RKO (cell line): ENCODE measurements at places on chromosomes 2 and 18.
A peak's percentile ranks its signal among the peaks of the same experiment; 100 is the strongest.

DNA sequence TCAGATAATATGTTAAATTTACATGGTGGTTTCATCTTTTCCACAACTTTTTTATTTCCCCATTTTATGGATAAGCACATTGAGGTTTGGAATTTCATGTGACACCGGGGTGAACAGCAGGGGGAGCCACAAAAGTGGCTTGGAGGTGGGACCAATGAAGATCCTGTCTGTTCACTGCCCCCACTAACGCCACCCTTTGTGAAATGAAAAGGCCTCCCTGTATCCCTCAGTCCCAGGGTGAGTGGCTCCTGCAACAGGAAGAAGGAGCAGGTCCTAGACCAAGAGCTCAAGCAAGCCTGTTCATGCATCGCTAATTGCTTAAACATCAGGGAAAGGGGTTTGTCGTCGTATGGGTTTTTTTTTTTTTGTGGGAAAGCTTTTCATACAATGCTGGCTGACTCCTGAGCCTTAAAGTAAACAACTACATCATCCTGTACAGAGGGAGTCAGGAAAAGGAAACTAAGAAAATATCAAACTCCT, 267.8 kb upstream of the EPAS1 start:
- no peak for DNase-seq

DNA sequence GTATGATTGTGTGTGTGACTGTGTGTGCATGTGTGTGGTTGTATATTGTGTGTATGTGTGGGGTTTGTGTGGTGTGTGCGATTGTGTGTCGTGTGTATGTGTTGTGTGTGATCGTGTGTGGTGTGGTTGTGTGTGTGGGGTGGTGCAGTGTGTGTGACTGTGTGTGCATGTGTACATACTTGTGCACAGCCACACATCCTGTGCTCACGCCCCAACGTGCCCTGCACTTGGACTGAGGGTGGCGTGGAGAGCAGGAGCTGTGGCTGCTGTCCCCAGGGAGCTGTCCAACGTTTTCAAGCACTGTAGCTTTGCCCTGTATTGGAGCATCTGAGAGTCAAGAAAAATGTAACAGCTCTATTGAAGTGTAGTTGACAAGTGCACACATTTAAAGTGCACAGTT, 243.2 kb upstream of the HDAC4 start:
- peak; percentile 46 for DNase-seq

DNA sequence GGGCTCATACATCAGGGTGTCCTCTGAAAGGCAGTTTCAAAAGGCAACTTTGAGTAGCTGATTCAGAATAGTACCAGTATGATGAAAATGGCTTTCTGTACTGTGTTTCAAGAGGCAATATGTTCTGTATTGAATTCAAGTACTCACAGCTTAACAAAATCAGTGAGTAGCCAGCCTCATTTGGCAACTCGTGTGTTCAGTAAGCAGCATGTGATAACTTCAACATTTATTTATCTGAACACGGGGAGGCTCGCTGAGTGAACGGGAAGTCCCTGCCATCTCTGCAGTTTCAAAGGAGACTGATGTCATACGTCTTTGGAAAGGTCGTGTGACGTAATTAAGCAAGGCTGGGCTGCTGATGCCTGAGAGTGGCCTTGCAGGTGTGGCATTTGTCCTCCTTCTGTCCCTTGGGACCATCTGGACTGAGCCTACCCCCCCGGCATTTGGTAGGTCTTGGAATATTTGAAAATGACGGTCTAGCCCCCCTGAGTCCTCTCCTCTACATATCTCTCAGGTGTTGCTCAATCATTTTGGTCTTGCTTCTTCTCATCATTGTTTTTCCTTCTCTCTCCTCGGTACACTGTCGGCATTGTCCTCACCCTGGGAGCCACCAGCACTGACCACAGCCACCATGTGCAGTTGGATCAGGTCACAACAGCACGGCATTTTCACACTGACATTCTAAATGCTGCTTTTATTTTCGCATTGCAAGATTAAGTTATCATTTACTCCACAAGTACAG, 62.8 kb downstream of the SMIM21 start:
- DNase-seq: no peak

- DNase-seq: peak; percentile 67
These were observed 127.6 kb upstream of the SPOPL start for GRCh38 chr2:138373993-138374408.

DNA sequence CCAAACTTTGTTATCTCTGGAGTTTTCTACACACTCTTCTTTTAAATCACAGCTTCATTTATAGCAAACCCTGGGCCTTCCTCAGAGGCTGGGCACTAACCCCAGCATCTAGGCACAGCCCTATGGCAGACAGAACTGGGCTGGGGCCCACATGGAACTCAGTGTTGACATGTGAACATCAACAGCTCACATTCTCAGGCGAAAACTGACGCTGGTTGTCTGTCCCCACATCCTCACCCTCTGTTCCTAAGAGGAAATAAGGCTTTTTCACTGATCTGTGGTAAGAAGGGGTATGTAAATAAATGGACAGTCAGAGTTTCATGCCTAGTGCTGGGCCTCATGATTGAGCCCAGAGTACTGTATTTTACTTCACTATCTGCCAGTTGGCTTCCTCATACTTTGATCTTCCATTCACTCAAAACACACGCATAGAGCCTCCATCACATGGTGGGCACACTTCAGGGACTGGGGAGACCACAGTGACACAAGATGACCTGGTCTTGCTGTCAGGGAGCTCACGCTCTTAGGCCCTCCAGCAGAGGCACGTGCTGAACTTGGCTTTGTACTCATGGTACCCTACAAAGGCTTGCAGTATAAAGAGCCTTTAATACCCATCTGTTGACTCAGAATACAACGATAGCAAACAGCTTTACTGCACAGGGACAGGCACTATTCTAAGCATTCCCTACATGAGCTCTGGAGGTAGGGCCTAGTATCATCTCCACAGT, 43.0 kb downstream of the EFEMP1 start:
- no peak for DNase-seq

GRCh38 chr2:135451966-135452365, 79.1 kb downstream of the ZRANB3 start:
- no peak for DNase-seq

- DNase-seq: no peak
These were observed 449.9 kb upstream of the MEX3C start for GRCh38 chr18:51647346-51647745.

DNA sequence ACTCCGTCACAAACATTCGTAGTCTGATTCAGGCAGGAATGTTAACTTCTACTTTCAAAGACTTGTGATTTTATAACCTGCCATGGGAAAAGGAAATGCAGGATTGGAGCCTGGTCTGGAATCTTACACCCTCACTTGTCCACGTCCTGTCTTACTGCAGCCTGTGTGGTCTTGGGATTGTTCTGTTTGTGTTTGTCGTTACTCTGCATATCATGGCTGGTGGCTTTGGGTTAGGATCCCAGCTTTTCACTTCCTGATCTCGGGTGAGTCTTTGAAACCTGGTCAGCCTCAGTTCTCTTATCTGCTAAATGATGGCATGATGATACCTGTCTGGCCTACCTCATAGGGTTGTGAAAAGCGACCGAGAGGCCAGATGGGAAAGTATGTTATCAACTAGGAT, 34.6 kb downstream of the SH3BP4 start:
- no peak for DNase-seq

GRCh38 chr2:216023055-216023648, 9.8 kb upstream of the MREG start:
- peak; percentile 73 for DNase-seq

DNA sequence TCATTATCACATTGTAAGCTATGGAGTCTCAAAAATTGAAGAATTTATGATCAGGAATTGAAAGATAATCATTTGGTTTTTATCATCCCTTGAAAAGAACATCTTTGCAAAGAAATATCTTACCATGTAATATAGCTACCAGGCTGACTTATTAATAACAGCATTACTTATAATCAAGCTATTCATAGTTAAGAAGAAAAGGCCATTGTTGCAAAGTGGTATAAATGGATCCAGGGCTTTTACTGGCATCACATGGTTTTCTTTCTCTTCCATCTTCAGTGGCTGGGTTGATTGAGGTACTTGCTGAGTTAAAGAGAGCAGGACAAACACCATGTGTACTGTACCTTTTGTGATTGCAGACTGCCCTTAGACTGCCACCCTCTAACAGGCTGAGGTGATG, 39.6 kb downstream of the MFSD6 start:
- no peak for DNase-seq

GRCh38 chr2:14716319-14716718, 83.8 kb downstream of the LRATD1 start:
- DNase-seq: no peak

DNA sequence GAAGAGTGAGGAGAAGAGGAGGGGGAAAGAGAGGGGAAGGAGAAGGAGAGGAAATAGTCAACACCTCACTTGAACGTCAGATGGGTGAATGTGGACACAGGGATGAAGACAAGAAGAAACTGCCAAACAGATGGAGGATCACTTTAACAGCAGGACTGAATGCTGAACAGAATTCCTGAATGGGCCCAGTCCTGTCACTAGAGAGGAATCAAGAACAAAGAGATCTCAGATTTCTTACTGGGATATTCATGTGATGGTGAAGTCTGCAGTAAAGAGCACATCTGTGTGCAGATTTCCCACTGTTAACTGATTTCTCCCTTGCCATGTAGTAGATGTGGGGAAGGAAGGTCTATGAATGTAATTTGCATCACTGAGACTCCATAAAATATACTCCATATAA, 135.4 kb downstream of the L3MBTL4 start:
- DNase-seq: no peak

GRCh38 chr2:72780477-72780876, 45.4 kb downstream of the EXOC6B start:
- no peak for DNase-seq

- DNase-seq: no peak
These were observed 19.7 kb upstream of the DYNC2LI1 start for GRCh38 chr2:43754180-43754579.
